ENCODE measurements at places on chromosomes 7 and 10.
A peak's percentile ranks its signal among the peaks of the same experiment; 100 is the strongest.

DNA sequence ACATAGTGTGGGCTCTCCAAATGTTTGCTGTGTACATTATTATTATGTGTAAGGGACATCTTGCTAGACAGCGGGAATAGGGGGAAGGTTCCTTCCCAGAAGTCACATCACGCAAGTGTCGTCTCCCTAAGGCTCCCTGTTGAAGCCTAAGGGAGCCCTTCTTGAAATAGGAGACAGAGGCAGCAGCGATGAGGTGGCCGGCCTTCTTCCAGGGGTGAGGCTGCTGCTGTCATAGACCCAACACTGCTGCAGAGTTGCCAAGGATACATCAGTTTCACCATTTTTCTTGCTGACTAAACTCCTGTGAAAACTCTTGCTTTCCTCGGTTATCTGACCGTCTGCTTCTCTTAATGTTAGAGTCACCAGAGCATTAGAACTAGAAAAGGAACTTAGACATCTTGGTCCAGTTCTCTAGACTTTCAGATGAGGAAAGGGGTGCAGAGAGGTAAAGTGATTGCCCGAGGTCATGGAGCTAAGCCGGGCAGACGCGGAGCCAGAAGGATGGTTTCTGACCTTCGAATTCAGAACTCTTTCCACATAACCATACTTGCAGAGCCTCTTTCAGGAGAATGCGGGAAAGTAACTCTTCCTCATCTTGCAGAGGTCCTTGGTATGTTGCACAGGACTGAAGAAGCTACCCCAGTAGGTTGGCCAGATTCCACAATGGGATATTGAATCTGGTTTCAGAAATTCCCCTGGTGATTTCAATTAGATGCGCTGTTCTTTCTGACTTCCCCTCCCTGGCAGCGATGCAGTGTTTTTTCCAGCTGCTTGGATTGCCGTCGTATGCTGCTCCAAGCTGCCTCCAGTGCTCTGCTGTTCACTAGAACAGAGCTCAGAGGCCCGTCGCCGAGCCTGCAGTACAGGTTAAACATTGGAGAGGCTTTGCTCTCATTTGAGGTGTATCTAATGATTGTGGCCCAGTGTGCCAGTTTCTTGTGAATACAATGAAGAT is 217.1 kb downstream of the CAMK1D start:
- peak; percentile 76 for DNase-seq

DNA sequence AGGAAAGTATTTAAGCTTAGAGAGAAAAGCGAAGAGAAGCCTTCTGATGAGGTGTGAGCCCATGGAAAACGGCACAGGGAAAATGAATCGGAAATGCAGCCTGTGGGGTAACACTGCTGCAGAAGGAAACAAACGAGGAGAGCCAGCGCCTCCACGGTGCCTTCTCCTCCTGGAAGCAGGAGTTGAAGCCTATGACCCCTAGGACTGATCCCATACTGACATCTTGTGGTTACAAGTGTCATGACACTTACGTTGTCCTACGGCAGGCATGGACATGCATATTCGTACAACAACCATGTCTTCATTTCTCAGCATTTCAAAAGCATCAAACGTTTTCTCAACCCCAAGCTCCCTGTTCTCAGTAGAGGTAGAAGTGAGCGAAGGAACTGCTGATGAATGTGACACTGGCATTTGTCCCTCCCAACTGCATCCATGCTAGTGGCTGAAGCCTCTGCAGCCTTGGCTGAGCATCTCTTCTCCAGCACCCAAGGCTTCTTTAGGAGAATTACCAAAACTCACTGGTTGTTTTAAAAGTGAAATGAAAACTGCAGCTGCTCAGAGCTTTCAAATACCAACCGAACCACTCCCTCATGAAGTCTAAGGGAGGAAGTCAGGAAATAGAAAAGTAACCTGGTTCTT is 160.2 kb downstream of the JAZF1 start:
- peak; percentile 87 for DNase-seq

- DNase-seq, result no peak
These were observed 7.4 kb upstream of the GNA12 start for GRCh38 chr7:2851497-2851896.

GRCh38 chr7:55016061-55016745 is 2.6 kb upstream of the EGFR start:
- DNase-seq, result no peak

DNA sequence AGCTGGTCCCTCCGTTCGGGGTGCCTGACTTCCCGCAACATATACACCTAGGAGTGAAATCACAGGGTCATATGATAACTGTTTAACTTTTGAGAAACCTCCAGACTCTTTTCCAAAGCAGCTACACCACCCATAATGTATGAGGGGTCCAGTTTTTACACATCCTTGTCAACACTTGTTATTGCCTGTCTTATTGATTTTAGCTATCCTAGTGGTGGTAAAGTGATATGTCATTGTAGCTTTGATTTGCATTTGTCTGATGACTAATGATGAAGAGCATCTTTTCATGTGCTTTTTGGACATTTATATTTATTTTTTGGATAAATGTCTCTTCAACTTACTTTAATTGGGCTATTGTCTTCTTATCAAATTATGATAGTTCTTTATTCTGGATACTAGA is 29.0 kb downstream of the SND1 start:
- DNase-seq, result no peak

DNA sequence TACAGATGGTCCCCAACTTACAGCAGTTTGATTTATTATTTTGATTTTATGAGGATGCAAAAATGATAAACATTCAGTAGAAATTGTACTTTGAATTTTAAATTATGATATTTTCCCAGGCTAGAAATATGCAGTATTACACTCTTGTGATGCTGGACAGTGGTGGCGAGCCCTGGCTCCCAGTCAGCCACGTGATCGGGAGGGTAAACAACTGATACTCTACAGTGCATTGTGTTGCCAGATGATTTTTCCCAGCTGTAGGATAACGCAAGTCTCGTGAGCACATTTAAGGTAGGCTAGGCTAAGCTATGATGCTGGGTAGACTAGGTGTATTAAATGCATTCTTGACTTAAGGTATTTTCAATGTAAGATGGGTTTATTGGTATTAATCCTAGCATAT is 865.2 kb downstream of the SORCS3 start:
- no peak for DNase-seq

- DNase-seq, result no peak
These were observed 56.1 kb downstream of the MGMT start for GRCh38 chr10:129523031-129523722.
